Activated CD8-positive, alpha-beta T cell treated with anti-CD3 and anti-CD28 coated beads for 36 hours (primary cell): ENCODE measurements at places on chromosomes 3 and 15. TPM values are rescaled to one million over a fixed set of nuclear protein-coding genes. Genes with fewer than 3 reads are reported as not detected.

DNA sequence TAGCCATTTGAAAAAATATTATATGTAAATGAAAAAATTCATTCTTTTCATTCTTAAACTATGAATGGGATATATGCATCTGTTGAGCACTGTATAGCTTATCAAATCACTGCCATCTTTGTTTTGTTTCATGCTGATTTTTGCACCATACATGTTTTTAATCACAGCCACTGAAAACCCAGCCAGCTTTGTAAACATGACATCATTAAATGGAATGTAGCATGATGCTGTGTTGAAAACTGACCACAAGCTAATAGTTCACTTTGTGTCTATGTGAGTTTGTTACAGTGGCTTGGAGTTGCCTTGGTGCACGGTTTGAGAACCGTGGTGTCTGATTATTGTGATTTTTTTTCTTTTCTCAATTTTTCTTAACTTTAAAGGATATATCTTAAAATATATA is 75.7 kb downstream of the GMPS start:
- DNase-seq = no peak

The FSTL1 gene
- total RNA-seq = 1.0 TPM

- no peak for DNase-seq
Observed at GRCh38 chr3:45632956-45633355, 38.4 kb downstream of the LIMD1 start.

The COL6A5 gene
- not detected for total RNA-seq

The CORO2B gene
- not detected for total RNA-seq

The GOLGA8H gene
- total RNA-seq = 0.34 TPM

- DNase-seq = no peak
Observed at GRCh38 chr15:36428102-36428845, 151.2 kb upstream of the CDIN1 start.

DNA sequence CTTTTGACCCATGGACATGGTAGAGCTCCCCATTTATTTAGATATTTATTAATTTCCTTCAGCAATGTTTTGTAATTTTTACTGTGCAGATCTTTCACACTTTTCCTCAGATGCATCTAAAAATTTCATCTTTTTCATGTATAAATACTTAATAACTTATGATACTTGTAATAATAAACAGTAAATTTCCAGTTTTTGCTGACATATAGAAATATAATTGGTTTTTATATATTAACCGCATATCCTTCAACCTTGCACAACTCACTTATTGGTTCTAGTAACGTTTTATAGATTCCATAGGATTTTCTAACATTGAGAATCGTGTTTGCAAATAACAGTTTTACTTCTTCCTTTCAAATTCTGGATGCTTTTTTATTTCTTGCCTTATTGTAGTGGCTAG is 3.5 kb upstream of the ZNF621 start:
- no peak for DNase-seq

GRCh38 chr15:23764716-23765115 is 77.6 kb upstream of the NDN start:
- no peak for DNase-seq

- no peak for DNase-seq
Observed at GRCh38 chr3:14775563-14775962, 43.2 kb upstream of the FGD5 start.

DNA sequence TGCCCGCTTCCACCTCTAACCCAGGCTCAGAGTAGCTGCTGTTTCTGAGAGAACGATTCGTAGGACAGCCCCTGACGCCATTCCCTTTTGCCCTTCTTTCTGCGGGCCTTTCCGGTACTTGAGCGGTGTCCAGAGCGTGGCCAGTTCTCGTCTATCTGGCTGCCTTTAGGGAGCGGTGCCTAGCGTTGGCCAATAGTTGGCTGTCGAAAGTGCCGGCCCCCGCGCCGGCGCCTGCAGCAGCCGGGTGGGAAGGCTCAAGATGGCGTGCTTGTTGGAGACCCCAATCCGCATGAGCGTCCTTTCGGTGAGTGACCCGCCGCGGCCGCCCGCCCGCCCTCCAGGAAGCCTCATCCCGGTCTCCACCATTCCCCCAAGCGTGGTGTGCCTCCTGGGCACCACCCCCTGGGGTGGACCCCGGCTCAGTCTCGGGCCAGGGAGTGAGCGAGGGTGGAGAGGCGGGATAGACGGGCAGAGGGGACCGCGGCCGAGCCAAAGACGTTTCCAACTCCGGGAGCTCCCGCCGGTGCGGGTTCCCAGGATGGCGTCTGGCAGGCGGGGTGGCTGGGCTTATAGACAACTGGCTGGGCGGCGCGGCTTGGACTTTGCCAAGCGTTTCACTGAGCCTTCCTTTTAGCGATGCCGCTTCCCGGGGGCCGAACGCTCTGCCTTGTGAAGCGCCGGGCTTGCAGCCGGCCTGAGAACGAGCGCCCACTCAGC is at the start of gene ARMC8:
Gene ARMC8, plus strand, starts transcription at position 6 of the 717 bp plus-strand sequence. Its CDS starts 254 bp downstream, at position 260.
- peak; percentile 44 for DNase-seq

The OR5K2 gene
- not detected for total RNA-seq

The PLSCR2 gene
- total RNA-seq = not detected

DNA sequence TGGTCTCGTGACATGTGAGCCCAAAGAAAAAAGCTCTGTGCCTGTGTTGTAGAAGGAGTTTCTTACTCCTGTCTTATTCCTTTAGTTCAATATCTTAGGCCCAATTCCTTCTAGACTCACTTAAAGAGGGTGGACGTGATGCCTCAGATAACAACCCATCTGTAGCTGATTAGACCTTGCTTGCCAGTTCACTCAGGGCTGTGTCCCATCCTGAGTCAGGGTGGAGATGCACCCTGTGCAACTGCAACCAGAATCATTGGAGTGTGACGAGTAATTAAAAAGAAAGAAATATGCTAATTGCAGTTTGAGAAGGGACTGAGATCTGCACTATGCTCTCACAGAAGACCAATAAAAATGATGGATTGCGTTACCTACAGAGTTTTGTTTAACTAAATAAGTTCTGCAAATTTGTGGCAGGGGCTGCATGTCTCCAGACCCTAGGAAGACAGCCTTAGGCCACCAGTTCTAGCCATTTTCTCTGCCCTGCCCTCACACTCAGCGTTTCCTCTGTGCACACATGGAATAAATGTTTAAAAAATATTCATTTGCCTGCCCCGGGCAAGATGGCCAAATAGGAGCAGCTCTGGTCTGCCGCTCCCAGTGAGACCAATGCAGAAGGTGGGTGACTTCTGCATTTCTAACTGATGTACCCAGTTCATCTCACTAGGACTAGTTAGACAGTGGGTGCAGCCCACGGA is 83.0 kb downstream of the MOBP start:
- no peak for DNase-seq

DNA sequence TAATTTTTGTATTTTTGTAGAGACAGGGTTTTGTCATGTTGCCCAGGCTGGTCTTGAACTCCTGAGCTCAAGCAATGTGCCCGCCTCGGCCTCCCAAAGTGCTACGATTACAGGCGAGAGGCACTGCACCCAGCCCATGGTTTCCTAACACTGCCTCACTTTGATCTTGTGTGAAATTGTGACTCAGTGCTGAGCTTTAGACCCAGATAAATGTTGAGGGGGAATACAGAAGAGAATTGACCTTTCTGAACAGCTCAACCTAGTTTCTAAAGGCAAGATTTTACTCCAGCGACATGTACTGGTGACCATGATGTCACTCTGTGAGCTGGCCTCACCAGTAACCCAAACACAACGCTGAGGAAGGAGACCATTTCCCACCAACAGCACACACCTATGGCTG is 73.5 kb downstream of the ATP1B3 start:
- DNase-seq = peak; percentile 49

DNA sequence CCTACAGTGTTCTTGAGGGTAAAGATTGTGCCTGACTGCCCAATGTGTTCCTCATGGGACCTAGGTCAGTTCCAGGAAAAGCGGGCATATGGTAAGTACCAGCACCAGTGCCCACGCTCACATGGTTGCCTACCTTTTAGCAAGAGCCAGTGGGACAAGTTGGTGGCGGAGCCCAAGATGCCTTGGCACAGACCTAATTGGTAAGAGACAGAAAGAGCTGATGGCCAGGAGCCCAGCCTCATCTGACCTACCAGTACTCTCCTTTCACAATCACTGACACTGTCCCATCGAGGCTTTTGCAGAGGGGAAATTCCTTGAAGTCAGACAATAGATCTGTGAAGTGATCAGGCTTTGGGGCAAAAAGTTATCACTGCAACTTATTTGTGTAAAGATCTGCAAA is 98.4 kb upstream of the BCL6 start:
- no peak for DNase-seq

DNA sequence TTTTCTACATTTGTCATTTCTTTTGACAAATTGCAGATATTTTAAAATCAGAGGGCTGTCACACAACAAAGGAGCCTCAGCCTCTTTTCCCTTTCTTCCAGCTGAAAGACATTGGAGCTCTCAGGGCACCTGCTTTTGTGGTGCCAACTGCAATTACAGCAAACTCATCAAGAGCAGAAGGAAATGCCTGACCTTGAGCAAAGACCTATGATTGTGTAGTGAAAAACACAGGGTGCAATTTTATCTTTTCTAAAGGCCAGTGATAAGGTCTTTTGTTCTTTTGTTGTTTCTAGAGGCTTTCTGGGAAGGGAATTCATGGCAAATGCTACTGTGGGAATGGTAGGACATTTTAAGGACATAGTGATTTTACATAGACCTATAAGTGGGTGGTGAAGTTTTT is 214.3 kb downstream of the OXSM start:
- no peak for DNase-seq

DNA sequence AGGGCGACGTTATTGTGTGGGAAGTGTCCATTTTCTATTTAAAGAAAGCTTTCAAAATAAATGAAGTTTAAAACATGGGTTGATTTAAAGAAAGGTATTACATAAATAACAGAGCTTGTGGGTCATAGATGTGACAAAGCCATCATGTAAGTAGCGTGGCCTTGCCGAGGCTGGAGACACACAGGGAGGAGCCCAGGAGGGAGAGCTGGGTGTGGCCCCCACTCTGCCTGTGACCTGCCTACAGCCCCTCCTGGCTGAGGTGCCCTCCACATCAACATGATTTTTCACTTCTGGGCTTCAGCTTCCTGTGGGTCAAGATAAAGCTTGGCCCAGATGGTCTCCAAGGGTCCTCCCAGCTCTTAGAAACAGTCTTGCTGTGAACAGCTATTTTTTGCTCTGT is 12.5 kb upstream of the MGLL start:
- no peak for DNase-seq

GRCh38 chr3:62183969-62184368 is 189.4 kb downstream of the FEZF2 start:
- DNase-seq = no peak

The ENTPD3 gene
- total RNA-seq = not detected

DNA sequence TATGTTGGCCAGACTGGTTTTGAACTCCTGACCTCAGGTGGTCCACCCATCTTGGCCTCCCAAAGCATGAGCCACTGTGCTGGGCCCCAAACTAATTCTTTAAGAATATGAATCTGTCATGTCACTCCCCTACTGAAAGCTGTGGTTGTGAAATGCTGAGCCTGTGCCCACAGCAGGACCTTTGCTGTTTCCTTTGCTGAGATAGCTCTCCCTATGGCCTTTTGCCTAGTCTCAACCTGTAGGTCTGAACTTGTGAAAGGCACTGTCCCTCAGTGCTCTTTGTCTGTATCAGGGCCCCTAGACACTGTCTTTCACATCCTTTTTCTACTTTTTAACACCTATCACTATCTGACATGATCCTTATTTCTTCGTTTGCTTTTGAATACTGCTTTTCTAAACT is 62.7 kb upstream of the CCR4 start:
- DNase-seq = no peak

The TMEM158 gene
- total RNA-seq = not detected

- DNase-seq = no peak
Observed at GRCh38 chr15:32966512-32966911, 228.0 kb downstream of the FMN1 start.

The IQCH gene
- total RNA-seq = 1.2 TPM

DNA sequence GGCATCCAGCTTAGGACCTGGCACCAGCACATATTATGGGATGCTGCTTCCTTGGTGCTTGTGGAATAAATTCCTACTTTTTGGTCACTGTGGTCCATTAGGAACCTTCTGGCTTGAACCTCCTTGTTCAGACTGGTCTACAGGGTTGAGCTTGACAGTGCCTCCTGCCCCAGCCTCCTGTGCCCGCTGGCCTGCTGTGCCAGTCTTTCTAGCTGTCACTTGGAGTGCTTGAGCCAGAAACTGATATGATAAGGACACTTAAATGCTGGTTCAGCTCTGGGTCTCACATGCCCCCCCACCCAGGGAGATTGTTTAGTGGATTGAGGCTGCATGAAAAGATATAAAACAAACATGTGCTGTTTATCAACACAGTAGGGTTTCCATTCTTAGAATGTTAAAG is 147.8 kb downstream of the SLCO3A1 start:
- DNase-seq = no peak

- no peak for DNase-seq
Observed at GRCh38 chr15:79067072-79067833, 23.3 kb downstream of the RASGRF1 start.

The UROC1 gene
- total RNA-seq = not detected

DNA sequence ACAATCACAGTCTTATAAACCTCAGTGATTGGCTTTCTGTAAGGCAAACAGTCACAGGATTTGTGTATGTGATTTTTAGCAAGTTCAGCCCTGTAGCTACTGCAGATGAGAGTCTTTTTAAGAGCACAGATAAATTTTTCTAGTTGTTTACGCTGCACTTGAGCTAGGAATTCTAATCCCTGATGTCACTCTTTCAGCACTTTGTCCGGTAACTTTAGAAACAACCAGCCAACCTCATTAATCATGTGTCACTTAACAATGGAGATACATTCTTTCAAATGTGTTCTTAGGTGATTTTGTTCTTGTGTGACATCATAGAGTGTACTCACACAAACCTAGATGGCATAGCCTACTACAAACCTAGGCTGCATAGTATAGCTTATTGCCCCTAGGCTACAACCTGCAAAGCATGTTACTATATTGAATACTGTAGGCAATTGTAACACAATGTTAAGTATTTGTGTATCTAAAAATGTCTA is 36.8 kb upstream of the GOLGA6L2 start:
- no peak for DNase-seq

The ARNT2 gene
- total RNA-seq = not detected

The THSD4 gene
- not detected for total RNA-seq

- DNase-seq = no peak
Observed at GRCh38 chr3:13047296-13048165, 25.7 kb downstream of the IQSEC1 start.

DNA sequence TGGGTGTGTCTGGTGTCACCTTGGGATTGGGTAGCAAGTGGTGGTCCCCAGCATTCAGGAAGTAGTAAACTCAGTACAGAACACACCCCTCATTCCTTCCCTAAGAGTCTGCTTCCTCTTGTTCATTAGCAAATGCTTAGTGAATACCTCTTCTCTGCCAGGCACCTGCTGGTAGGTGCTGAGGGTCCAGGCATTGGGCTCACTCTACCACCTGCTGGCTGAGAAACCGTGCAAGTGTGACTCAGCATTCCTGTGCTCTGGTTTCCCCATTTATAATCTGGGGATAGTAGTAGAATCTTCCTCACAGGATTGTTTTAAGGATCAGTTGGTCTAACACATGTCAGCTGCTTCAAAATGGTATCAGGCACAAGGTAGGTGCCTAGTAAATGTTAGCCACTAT is 4.8 kb downstream of the SHF start:
- no peak for DNase-seq
